ENCODE measurements at places on chromosomes 5 and 9.

DNA sequence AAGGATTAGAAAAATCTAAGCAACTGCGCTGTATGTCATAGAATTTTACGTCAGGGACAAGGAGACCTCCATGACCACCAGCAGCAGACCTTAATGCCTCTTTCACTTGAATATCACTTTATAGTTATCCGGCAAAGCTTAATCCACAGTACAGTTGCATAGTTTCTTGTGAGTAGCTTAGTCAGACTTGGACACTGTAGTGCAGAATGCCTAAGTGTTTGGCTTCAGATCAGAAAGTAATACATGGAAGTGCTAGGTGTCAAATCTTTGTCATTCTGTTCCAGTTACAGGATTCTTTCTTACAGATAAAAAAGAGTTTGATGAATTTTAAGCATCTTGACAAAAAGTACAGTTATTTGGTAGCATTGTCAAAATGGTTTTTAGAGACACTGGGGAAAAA lies 239.9 kb upstream of the PAPPA start:
- DNase-seq: no peak

- no peak for DNase-seq
Measured at GRCh38 chr9:19785230-19785629, 3.6 kb downstream of the SLC24A2 start.

DNA sequence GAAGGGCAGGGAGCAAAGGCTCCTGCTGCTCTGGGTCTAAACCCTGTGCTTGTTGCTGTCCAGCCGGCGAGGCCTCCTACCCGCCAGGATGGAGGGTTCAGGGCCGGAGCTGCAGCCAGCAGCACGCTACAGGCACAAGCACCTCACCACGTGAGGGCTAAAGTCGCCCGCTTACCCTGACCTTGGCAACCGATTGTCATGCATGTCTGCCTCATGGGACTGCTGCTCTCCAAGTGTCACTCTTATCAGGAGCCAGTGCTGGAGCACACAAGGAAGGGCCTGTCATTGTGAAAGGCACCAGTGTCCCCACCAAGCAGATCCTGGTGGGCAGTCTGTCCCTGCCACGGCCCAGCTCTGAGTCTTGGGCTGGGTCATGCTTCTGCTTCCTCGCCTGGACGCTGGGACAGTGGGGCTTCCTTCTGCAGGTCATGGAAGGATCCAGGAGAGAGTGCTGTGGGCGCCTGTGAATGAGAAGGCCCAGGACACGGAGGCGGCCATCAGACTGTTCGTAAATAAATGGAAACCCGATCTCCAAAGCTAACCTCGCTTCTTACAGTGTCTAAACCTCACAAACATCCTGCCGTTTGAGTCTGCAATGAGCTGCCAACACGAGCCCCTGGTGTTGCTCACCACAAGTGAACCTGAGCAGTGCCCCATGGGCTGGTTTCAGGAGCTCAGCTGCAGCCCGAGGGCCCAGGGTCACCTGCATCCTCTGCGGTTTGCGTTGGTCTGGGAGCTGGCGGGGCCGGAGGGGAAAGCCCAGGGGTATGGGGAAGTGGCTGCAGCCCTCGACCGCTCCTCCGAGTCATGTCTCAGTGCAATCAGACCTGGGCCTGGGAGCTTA lies 58.2 kb upstream of the RXRA start:
- no peak for DNase-seq

DNA sequence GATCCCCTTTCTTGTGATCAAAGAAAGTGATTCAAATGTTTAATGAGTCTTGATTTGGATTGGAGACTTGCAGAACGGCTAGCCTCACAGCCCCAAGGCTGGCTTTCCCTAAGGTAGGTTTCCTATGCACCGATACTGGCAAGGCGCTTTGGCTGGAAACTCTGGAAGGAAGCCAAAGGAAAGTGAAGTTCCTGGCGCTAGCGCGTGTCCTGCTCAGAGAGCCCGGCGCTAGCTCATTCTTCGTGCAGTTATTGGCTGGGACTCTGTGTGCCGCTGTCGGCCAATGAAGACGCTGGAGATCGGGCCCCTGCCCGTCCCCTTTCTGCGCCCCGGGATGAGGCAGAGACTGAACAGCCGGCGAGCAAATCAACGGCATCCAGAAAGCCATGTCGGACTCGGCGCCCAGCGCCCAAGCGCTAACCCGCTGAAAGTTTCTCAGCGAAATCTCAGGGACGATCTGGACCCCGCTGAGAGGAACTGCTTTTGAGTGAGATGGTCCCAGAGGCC lies at the start of gene PCDHGC3:
Gene PCDHGC3 (plus strand): TSS at position 342 of the 507 bp plus-strand sequence. CDS start 151 bp downstream, at position 493.
- peak; percentile 97 for DNase-seq

DNA sequence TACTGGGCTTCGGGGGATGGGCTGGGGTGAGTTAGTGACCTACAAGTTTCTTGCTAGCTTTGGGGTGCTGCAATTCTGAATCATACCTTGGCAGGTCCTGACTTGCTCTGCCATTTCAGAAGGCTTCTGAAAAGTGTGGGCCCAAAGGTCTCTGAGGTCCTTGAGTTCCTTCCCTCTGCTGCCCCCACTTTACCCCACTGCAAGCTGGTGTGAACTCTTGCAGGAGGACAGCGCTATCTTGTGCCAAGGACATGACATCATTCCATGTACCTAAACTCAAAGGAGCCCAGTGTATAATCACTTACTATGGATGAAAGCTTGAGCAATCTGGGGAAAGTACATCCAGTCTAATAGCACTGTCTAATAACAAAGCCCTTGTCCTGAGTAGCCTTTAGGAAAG lies 157.4 kb downstream of the RMI1 start:
- no peak for DNase-seq

- no peak for DNase-seq
Measured at GRCh38 chr5:180040287-180041214, 31.0 kb downstream of the RNF130 start.

- DNase-seq: no peak
Measured at GRCh38 chr5:36628695-36629094, 22.3 kb downstream of the SLC1A3 start.

DNA sequence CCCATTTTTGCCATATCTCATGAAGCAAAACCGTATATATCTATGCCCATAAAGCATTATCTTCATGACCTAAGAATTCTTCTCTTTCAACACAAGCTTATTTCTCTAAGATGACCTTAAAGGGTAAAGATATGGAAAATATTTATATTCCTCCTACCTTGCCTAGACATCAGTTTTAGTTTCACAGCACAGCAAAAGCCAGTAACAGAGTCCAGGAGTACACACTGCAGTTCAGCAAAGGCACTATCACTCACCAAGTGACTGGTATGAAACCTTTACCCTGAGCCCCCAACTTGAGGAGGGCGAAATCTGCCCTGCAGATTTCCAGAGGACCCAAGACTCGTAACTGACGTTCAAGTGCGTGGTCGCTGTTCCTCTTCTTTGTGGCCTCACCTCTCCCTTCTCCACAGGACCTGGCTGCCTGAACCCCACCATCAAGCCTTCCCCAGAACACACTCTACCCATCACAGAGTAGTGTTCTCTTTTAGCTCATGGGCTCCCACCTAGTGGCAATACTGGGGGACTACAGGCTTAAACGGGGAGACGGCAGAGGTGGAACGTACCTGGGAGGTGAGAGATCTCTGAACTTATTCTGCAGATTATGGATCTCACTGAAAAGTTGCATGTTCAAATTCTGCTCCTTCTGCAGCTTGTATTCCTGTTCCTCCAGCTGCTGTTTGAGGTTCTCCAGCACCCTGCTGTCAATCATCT lies 141.0 kb downstream of the CDK5RAP2 start:
- DNase-seq: peak; percentile 80

DNA sequence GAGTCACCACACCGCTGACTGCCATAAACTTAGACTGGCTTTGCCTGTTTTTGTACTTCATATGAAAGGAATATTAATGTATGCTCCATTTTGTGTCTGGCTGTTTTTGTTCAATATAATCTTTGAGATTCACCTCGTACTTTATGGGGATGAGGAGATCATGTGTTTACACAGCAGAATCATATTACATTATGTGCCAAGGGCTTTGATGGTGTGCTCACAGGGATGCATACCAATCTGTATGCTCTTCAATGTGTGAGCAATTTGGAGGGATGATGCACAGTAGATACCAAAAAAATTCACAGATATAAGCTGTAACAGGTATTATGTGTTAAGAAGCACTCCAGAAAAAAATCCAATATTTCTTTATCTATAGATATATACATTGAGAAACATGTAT lies 113.7 kb downstream of the GABRB2 start:
- no peak for DNase-seq

DNA sequence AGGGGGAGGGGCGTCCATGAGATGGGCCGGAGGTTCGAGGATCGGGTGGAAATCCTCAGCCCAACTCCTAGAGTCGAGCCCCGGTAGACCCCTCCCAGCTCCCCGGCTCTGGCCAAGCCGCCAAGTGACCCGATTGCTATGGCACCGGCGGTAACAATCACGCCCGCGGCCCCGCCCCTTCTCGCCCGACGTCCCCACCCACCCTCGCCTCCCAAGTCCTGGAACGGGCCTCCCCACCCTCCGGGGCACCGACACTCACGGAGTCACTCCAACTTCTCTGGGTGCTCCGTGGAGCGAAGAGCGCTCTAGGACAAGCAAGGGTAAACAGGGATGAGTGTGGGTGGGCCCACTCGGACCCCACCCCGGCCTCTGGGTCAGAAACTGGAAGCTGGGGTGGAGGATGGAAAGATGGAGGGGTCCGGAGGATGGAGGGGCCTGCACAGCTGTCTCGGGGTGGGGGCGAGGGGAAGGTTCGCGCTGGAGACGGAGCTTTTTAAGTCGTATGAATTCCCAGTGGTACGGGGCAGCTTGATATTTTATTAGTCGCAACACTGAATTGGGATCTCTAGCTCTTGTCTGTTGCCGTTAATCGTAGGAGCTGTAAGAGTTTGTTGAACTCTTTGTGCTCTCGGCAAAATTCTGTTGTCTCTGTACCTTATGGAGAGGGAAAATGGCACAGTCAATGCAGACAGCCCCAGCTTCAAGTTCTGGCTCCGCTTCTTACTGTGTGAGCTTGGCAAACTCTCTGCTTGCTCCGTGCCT lies at the start of gene SPACA9:
Gene SPACA9 (plus strand): TSS at position 204 of the 762 bp plus-strand sequence. CDS start 5,050 bp downstream, outside the sequence.
- peak; percentile 83 for DNase-seq

- no peak for DNase-seq
Measured at GRCh38 chr5:62268792-62269191, 37.2 kb upstream of the KIF2A start.

- DNase-seq: no peak
Measured at GRCh38 chr5:123756318-123756665, 244.3 kb downstream of the CSNK1G3 start.

GRCh38 chr9:77015327-77016048 lies 4.0 kb upstream of the FOXB2 start:
- DNase-seq: peak; percentile 67

- no peak for DNase-seq
Measured at GRCh38 chr5:18370531-18370930, 736.3 kb downstream of the TAF11L14 start.

- peak; percentile 84 for DNase-seq
Measured at GRCh38 chr9:129550199-129550839, 70.6 kb downstream of the C9orf50 start.

DNA sequence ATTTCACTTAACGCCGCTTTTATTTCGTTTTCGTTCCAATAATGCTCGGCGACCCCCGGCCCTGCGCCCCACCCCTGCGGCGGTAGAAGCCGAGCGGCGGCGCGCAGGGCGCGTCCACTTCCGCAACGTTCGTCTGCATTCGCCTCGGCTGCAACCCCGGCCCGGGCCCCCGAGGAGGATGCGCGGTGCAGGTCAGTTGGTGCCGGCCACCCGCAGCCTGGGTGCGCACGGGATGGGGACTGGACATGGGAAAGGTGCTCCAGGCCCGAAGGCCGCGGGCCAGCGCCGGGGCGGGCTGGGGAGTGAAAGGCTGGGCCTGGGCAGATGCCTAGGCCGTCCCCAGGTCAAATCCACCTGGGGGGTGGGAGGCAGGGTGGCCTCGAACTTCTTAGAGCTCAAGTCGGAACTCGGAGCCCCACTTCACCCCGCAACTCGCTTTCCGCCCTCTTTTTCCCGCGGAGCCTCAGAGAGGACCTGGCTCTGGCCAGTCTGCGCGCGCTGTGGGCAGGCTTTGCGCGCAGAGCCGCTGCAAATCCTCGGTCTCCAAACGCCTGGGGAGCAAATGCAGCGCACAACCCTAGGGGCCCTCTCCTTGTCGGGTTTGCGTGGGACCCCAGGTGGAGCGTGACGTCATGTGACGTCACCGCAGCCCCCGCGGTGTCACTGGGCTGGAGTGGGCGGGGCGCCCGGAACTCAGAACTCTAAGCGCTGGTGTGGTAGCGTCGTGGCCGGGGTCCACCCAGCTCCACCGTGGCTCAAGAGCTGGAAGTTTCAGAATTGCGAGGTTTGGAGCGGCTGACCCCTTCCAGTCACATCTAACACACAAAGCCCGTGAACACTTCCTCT lies 3.3 kb downstream of the TLX3 start:
- DNase-seq: peak; percentile 68

GRCh38 chr5:129943936-129944335 lies 39.7 kb downstream of the CHSY3 start:
- DNase-seq: no peak
